NCI-H187 treated with DMSO at 0.1 percent for 48 hours (cell line): ENCODE measurements at places on chromosomes 12 and 14.
A peak's percentile ranks its signal among the peaks of the same experiment; 100 is the strongest.

- DNase-seq, result peak; percentile 80
Observed at GRCh38 chr12:57553343-57554202, 3.7 kb downstream of the KIF5A start.

- DNase-seq, result no peak
Observed at GRCh38 chr14:103905842-103906456, 22.3 kb upstream of the TDRD9 start.

- no peak for DNase-seq
Observed at GRCh38 chr14:100587086-100587762, at the start of gene BEGAIN. Gene BEGAIN (minus strand): TSS chr14:100587417. CDS start chr14:100587290, 127 bp downstream.

GRCh38 chr14:100535287-100536120 is 51.7 kb downstream of the BEGAIN start:
- no peak for DNase-seq

- no peak for DNase-seq
Observed at GRCh38 chr14:58772116-58772515, 134.4 kb downstream of the DACT1 start.

DNA sequence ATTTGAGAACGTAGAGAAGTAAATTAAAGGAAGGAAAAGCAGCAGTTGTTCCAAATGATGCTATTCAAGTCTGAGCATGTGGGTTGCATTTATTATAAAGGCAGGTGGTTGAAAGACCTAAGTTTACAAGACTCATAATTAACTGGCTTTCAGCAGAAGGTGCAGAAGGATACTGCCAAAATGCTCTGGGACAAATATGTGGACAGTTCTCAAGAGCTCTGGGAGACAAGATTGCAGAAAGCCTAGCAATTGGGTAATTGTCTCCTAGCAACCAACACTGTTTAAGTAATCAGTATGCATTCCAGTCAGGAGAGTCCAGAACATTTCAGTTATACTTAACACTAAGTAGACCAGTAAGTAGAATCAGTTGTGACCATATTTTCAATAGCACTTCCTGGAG is 131.5 kb downstream of the GPR135 start:
- DNase-seq, result no peak

DNA sequence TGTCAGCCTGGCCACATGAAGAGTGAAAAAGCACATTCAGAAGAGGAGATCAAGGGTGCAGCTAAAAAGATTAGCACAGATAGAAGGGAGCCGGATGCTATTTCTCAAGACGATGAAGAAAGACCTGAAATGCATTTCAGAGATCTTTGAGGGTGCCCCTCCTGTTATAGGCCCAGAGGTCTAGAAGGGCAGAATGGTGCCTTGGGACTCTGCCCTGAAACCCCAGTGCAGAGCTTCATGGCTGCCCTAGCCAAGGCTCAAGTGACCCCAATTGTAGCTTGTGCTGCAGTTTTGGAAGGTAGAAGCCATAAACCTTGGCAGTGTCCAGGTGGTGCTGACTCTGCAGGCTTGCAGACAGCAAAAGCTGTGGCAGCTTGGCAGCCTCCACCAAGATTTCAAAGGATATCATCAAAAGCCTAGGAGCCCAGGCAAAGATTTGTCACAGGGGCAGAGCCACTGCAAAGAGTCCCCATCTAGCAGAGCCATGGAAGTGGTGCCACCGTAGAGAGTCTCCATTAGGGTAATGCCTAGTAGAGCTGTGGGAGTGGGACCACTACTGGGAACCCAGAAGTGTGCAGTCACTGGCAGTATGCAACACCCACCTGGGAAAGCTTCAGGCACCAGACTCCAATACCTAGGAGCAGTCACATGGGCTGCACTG is 6.4 kb downstream of the LACRT start:
- DNase-seq, result no peak

GRCh38 chr12:119780786-119781434 is 96.2 kb downstream of the CIT start:
- no peak for DNase-seq

DNA sequence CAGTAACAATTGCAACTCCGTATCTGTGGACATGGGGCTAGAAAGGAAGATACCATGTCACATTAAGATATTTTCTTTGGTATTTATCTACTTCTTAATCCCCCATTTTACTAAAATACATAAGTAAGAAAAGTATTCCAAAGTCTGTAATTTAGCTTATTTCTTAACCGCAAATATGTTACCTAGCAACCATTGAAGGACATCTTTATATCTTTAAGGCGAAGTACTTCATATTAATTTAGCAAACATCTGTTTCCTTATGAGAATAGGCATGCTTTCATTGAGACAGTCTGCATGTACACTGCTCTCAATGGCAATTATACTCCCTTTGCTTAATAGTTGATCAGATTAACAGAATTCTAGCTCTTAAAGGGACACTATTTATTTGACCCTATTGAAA is 88.8 kb downstream of the NAV3 start:
- DNase-seq, result no peak
